ENCODE measurements at places on chromosomes 2 and 18.
A peak's percentile ranks its signal among the peaks of the same experiment; 100 is the strongest.

DNA sequence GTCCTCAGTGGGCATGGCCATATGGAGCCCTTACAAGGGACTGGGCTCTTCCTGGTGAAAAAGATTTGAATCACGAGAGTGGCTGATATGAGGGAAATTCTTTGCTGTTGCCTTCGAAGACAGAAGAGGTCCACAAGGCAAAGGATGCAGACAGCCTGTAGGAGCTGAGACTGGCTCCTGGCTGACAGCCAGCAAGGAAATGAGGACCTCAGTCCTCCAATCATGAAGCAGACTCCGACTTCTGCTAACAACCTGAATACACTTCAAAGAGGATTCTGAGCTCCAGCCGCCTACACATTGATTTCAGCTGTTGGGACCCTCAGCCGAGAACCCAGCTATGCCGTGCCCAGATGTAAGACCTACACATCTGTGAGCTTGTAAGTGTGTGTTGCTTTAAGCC, 3.0 kb upstream of the ST8SIA5 start:
- DNase-seq = no peak

GRCh38 chr2:148517296-148517695, 127.3 kb upstream of the EPC2 start:
- DNase-seq = no peak

GRCh38 chr2:15539999-15540398, 21.1 kb downstream of the NBAS start:
- DNase-seq = no peak

DNA sequence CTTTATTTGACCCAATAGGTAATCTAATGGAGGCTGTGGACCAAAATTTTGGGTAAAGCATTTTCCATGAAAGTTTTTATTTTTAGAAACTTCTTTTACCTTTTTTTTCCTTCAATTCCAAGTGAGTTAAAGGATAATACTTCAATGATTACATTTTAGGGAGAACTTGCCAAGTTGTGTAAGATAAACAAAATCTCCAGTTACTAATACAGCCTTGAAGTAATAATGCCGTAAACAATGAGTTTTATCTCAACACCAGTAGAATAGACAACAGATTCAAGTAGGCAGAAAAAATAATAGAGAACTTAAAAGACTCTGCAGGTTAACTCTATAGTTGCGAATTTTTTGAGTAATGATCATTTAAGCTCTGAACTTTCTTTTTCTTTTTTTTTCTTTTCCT, 807.4 kb downstream of the CNTNAP5 start:
- DNase-seq = no peak

DNA sequence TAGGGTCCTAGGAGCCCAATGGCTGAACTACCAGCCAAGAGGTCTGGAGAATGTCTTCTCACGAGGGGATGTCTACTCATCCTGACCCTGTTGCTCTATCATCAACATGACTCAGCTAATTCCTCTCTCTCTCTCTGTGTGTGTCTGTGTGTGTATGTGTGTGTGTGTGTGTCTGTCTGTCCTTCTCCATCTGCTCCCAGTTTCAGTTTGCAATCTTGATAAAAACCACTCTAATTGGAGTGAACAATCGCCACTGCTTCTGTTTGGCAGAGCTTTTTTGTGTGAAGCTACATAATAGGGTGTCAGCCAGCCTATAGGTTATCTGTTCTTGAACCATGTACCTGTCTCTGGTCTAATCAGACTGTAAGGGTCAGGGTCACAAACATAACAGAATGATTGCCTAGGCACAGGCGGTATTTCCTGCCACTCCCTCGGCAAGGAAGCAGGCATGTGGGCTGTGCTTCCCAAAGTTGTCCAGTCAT, 219.8 kb downstream of the SH3BP4 start:
- no peak for DNase-seq

DNA sequence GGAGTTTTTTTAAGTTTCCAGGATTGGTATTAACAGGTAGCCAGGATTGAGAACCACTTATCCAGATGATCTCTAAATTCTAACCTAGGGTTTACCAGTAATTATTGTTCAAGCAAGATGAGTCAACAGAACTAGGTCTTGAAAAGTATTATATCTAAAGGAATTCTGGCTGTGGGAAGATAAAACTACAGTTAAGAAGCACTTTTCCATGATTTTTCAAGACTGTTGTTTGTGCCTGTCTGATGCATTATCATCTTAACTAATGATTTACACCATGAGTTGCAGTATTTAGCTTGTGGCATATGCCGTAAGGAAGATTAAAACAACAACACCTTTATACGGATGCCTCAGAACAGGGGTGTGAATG, 142.2 kb upstream of the CCDC68 start:
- DNase-seq = no peak

GRCh38 chr18:25136416-25137196, 215.4 kb downstream of the ZNF521 start:
- DNase-seq = no peak

GRCh38 chr2:216774620-216775019, 79.3 kb upstream of the IGFBP5 start:
- no peak for DNase-seq

DNA sequence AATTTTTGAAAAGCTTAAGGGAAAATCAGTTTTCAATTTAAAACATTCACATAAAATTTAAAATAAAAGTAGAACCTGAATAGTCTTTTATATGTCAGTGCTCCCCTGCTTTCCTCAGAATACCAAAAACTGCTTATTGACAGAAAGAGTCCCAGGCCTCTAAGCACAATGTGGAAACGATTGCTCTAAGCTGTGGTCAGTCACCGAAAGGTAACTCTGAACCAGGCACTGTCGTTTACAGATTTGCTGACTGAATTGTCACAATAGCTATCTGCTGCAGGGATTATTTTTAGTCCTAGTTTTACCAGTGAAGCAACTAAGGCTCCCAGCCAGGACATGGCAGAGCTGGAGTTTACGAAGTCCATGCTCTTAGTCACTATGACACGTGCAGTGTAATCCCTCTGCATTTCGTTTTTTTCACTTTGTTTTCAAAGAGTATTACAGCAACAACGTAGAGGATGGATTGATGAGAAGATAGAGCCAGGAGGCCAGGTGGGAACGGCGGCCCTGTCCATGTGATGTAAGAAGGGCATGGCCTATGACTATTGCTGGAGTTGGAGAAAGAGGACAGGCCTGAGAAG, 28.1 kb upstream of the TMEM247 start:
- DNase-seq = no peak

GRCh38 chr18:3983351-3983969, 471.6 kb downstream of the DLGAP1 start:
- DNase-seq = peak; percentile 39

GRCh38 chr2:201654616-201655384, 11.5 kb upstream of the TMEM237 start:
- no peak for DNase-seq

DNA sequence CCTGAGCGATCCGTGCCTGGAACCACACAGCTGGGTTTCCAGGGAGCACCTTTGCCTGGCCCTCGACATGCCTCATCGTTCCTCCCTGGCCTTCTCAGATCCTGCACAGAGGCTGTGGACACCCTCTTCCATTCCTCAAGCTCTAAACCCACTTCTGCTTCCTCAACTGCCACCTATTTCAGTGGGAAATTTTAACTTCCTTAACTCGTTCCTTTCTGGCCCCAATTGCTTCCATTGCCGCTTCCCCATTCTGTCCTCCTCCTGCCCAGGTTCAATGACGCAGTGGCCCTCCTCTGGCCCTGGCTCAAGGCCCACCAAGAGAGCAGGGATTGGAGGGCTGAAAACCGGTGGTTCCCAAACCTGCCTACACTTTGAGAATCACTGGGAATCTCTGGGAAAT, 4.8 kb upstream of the B3GNT7 start:
- no peak for DNase-seq

DNA sequence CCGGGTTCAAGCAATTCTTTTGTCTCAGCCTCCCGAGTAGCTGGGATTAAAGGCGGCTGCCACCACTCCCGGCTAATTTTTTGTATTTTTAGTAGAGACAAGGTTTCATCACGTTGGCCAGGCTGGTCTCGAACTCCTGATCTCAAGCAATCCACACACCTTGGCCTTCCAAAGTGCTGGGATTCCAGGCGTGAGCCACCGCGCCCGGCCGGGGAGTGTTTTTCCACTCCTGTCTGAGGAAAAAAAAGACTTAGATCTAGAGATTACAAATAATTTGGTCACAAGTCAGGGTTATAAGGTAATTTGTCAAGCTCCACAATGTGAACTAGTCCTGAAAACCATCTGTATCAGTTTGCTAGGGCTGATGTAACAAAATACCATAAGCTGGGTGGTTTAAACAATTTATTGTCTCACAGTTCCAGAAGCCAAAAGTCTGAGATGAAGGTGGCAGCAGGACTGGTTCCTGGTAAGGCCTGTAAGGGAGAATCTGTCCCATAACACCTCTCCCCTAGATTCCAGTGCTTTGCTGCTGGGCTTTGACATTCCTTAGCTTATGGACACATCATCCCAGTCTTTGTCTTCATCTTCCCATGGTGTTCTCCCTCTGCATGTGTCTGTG, 40.7 kb upstream of the SP3 start:
- DNase-seq = no peak

- DNase-seq = no peak
Observed at GRCh38 chr18:56807901-56808300, 156.7 kb downstream of the WDR7 start.

DNA sequence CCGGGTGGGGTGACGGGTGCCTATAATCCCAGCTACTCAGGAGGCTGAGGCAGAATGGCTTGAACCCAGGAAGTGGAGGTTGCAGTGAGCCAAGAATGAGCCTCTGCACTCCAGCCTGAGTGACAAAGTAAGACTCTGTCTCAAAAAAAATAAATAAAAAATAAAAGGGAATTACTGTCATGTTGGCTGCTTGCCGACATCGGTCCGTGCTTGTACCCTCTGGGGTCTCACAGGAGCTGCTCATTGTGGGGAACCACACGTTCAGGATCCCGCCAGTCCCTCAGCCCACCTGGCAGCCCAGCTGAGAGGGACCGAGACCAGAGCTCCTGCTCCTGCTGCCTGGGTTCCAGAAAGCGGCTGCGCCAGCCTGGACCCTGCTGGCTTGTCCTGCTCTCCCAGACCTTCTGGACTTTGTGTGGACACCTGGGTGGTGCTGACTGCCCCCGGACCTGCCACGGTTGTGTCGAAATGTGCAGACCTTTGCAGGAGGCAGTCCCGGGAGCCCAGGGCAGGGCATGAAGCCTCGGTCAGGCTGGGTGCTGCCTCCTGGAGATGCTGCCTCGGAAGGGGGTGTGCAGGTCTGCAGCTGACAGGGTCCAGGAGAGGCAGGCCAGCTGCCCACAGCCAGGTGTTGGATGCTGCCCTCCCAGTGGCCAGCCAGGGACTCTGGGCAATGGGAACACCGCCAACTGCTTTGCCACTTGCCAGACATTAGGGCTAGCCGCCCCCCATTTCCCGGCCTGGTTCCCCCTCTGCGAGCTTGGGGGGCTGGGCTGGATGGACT, 16.4 kb downstream of the KLF11 start:
- no peak for DNase-seq

DNA sequence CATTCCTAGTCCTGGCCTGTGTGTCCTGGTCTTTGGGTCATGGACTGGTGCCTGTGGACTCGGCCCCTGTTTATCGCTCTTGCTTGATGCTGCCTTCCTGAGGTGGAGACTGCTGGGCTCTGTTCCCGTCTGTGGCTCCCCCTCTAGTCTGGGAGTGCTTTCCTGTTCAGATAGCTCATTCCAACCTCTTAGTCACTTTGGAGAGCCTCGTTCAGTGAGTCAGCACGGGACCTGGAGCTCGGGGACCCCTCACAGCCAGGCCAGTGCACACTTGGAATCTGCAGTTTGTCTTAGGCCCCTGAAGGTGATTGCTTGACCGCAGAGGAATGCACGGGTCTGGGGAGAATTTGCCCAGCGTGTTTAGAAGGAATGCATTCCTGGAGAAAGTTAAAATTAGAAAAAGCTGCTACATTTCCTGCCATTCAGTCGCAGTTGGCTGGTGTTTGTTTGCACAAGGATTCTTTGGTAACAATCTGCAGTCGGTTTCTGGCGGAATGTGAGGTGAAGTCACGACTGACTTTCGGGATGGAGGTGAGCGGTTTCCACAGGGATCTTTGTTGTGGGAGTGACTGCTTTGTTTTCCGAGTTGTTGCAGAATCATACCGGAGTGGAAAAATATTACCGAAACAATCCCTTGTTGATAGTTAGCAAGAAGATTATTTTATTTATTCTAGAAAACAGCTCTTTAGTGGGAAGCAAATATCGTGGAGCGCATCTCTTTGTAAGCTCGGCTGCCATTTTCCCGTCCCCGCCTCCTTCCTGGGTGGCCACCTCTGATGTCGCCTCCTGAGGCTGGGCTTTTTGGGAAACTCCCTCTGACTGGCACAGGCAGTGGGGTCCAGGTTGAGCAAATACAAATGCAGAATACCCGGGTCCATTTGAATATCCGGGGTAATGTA, 29.6 kb downstream of the SH3BP4 start:
- no peak for DNase-seq

- DNase-seq = no peak
Observed at GRCh38 chr18:37412829-37413228, 152.8 kb downstream of the CELF4 start.
